Brain microvascular endothelial cell (primary cell): ENCODE measurements at places on chromosomes 12 and 14.
A peak's percentile ranks its signal among the peaks of the same experiment; 100 is the strongest.

DNA sequence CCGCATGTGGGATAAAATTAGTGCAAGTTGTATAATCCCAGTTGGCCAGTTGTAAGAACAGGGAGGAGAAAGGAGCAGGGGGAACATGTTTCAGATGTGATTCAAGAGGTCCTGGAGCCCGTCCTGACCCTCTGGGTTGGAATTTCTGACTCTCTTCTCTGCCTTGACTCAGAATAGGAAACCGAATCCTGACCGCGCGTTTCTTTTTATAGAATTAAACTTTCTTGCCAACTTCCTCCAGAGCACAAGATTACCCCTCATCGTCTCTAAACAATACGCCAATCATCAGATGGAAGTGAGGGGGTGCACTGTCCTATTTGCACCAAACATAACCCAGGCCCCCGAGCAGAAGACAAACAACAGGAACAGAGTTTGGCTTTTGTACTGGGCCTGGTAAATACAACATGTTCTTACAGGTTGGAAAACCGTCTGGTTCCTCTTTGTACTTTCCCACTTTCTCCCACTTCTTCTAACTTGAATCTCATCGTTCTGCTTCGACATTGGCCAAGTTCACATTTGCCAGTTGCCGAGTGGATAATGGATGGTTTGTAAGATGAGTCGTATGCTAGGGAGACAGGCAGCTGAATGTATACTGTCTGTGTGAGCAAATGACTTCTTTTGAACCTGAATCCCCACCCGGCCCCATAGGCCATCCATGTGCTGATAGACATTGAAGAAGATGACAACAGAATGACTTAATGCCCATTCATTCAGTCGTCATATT is 42.6 kb upstream of the MED13L start:
- peak; percentile 87 for DNase-seq

GRCh38 chr12:82972624-82973023 is 285.9 kb downstream of the TMTC2 start:
- no peak for DNase-seq

DNA sequence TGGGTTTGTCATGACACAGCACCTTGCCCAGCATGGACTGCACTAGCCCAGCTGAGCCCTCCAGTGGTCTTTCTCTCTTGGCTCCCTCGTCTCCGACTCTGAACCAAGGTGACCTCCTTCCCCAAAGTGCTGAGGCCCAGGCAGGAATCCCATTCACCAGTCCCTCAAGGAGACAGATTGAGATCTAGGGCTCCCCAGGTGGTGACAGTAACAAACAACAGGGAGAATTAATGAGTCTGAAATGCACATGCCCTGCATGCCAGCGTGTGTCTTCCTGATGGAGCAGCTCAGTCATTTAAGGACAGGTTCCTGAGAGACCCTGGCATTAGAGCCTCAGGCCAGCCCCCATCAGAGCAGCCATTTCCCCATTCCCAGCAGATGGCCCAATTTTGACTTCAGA is 51.4 kb upstream of the OAS1 start:
- DNase-seq = no peak

- no peak for DNase-seq
Measured at GRCh38 chr12:49687941-49688340, 19.3 kb downstream of the FMNL3 start.

DNA sequence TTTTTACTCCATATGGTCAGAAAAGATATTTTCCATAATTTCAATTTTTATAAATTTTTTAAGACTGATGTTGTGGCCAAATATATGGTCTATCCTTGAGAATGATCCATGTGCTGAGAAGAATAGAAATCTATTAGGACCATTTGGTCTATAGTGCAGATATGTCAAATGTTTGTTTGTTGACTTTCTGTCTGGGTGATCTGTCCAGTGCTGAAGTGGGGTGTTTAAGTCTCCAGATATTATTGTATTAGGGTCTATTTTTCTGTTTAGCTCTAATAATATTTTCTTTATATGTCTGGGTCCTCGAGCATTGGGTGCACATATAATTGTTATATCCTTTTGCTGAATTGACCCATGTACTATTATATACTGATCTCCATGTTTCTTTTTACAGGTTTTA is 308.9 kb upstream of the LMO3 start:
- no peak for DNase-seq
